ENCODE measurements at places on chromosomes 12 and 14. TPM values are rescaled to one million over a fixed set of nuclear protein-coding genes. Genes with fewer than 3 reads are reported as not detected.

- DNase-seq = no peak
Measured at GRCh38 chr14:91368776-91369416, 48.7 kb downstream of the CCDC88C start.

DNA sequence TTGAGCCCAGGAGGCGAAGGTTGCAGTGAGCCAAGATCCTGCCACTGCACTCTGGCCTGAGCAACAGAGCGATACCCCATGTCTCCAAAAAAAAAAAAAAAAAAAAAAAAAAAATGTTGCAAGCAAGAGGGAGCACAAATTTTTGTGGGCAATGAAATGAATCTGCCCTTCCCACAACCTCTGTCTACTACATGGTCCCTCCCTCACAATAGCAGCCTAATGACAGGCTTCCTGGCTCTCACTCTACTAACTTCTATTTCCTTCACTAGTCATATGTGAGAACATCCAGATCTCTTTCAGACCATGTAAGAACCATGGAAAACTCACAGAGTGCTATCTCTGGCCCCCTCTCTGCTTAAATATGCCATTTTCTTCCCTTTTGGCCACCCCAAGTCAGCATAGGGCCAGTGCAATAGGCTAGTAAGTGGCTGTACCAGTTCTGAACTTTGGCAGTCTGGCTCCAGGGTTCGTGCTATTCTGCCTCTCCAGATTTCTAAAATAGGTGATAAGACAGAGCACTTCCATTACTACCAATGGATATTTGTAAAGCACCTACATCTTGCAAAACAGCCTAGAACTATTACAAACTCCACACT, 7.1 kb downstream of the OSBPL8 start:
- DNase-seq = no peak

GRCh38 chr14:48398675-48399282, 723.4 kb upstream of the MDGA2 start:
- DNase-seq = no peak

The TSPAN8 gene
- not detected for total RNA-seq

DNA sequence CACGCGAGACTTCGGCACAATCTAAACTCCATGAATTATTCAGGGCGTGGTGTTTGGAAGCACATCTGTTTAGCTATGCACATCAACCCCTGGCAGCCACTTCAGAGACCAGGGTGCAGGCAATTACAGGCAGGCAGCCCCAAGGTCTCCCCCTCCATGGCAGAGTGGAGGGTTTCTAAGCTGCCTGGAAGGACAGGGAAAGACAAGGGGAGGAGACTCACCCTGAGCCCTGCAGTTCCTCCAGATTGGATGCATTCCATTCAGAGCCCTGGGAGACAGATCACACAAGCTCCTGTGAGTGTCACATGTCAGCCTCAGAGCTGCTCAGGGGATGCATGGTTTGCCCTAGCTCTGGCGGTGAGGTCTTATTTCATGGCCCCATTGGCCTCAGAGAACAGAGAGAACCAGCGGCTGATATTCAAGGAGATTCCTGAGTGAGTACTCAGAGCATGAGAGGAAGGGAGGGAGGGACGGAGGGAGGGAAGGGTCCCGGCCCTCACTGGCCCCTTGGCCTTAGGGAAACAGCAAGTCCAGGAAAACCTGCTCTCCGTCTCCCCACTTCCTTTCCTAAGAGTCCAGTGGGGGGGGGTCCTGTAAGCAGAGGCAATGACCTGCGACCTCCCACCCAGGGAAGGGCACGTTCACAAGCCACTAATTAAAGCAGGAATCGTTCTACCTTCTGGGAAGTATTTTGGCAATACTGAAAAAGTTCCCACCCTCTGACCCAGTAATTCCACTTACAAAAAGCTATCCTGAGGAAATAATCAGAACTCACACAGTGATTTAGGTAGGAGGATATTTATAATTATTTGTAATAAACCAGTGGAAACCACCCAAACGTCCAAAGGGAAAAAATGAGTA, 55.1 kb downstream of the SSH1 start:
- DNase-seq = peak; percentile 91

DNA sequence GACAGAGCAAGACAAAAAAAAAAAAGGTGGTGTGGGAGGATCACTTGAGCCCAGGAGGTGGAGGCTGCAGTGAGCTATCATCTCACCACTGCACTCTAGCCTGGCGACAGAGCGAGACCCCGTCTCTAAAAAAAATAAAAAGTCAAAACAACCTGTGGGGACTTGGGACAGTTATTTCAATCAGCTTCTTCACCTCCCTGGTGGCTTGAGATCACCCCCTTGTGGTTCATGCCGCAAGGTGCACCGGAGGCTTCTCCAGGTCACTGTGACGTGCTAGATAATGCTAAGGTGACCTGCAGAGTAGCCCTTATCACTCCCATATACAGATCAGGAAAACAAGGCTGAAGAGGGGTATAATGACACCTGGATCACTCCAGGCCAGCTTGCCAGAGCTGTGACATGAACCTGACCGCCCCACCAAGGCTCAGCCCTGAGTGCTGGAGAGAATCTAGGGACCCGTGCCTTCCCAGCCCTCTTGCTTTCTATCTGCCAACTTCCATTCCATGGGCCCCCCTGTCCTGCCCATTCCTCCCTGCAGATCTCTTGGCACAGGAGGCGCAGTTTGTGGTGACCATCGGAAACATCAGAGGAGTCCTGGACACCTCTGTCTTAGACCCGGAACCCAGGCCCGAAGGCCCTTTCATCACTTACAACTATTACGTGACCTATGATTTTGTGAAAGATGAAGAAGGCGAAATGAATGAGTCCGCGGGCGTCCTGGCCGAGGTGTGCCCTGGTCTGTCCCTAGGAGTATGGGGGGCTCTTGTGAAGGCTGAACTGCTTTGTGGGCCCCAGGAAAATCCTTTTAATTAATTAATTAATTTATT, 8.1 kb downstream of the LRRC43 start:
- peak; percentile 29 for DNase-seq

DNA sequence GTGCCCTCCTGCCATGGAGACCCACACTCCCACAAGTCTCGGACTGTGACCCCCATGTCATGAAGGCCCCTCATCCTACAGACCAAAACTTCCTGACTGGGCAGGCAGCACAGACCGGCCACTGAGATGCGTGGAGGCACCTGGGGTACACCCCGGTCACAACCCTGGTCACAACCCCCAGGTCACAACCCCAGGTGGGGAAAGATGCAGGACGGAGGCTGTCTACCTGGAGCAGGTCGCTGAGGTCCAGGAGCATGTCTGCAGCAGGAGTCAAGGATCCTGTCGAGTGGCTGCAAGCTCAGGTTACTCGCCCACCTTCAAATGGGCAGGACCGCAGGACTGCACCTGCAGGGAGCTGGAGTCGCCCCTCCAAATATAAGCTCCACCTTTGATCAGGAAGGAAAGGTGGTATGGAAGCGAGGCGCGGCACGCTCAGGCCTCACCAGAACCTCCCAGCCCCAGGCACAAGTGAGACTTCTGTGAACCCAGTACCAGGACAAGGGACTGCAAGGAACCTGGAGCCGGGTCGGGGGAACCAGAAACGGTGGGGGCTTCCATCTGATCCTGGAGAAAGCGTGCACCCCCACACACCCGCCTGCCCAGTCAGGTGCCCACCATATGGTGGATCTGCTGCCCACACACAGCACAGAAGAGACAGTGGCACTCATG, 8.1 kb downstream of the BTBD6 start:
- DNase-seq = no peak

The ASCL1 gene
- not detected for total RNA-seq

DNA sequence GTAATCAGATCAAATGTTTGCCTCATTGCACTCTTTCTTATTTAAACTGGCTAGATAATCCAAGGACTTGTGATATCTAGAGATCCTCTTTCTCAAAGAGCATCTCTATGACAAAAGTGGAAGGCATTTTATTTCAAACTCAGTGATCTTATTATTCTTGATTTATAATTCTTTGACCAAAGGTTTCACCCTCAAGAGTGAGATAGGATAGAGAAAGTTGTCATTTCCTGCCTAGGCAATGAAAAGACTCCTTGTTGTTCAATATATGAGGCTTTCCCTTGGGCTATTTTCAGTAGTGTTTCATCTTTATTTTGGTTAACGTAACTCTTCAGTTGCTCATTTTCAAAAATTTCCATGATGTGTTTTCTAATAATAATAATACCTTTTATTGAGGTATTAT, 18.0 kb upstream of the INSM2 start:
- no peak for DNase-seq

The KRT71 gene
- total RNA-seq = not detected

The SPX gene
- total RNA-seq = 1.1 TPM

DNA sequence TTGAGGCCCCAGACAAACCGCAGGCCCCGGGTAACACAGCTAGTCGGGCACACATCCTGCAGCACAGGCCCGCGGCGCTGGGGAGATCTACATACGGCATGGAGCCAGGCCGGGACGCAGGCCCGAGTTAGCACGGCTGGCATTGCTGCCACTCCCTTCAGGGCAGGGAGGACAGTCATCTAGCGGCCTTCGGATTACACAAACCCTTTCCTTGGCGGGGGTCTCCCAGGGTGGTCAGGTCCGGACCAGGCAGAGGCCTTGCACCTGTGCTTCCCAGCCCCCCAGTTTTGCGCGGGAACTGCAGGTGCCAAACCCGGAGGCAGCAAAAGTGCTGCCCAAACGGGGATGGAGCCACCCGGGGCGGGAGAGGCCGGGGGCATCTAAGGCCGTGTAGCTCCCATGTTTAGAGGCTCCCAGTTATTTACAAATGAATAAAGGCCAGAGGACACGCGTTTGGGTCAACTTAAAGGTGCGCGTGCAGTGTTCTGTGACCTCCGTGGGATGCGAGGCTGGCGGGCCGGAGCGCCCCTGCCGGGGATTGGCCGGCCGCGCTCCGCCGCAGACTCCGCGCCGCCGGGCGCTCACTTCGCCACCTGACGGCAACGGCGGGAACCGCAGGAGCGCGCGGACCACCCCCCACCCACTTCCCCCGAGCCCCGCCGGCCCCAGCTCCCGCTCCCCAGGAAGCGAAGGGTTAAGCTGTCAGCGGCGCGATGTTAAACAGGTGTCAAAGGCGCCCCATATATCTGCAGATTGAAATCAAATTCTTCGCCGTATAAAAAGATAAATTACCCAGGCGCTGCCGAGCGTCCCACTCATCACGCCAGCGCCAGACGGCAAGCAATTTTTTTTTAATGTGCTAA, 18.1 kb downstream of the VSX2 start:
- DNase-seq = no peak
